ENCODE measurements at places on chromosomes 4 and X.

- no peak for DNase-seq
These were observed 230.4 kb downstream of the CRLF2 start for GRCh38 chrX:981791-982626.

GRCh38 chr4:2350982-2351381, 67.5 kb downstream of the ZFYVE28 start:
- DNase-seq = no peak

DNA sequence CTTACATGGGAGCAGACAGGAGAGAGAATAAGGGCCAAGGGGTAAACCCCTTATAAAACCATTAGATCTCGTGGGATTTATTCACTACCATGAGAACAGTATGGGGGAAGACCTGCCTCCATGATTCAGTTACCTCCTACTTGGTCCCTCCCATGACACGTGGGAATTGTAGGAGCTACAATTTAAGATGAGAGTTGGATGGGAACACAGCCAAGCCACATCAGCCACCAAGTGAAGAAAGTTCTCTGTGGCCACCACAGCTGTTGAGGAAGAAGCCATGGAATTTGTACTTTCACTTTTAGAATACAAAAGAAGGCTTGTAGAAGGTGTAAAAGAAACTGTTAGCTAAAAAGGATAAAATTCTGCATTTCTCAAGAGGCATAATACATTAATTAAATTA, 67.0 kb upstream of the CXorf51A start:
- no peak for DNase-seq

GRCh38 chr4:20839957-20840356, 139.7 kb downstream of the PACRGL start:
- DNase-seq = no peak

GRCh38 chr4:172141025-172141424, 327.8 kb downstream of the GALNTL6 start:
- DNase-seq = no peak

- DNase-seq = no peak
These were observed 25.7 kb downstream of the MAPK10 start for GRCh38 chr4:86334020-86334750.

GRCh38 chr4:62399242-62399641, 1199.1 kb downstream of the ADGRL3 start:
- DNase-seq = no peak

DNA sequence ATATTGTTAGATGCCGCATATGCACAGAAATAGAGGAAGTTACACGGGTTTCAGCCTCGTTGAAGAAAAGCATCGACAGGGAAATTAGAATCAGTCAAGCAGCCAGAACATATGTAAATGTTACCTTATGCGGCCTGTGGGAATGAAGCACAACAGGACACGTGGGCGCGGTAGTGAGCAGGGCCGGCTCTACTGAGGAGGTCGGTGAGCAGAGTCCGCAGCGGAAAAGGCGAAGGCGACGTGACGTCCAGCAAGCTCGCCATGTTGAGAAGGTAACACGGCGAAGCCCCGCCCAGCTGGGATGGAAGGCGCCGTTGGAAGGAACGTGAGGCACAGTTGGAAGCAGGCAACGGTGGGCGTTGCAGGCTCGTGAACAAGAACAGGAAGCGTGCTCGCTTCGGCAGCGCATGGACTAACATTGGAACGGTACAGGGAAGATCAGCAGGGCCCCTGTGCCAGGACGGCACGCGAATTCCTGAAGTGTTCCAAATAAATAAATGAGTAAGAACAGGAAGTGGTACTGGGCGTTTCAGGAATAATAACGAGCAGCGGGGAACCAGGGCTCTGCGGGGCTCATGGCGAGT, 54.6 kb downstream of the MTNR1A start:
- no peak for DNase-seq

DNA sequence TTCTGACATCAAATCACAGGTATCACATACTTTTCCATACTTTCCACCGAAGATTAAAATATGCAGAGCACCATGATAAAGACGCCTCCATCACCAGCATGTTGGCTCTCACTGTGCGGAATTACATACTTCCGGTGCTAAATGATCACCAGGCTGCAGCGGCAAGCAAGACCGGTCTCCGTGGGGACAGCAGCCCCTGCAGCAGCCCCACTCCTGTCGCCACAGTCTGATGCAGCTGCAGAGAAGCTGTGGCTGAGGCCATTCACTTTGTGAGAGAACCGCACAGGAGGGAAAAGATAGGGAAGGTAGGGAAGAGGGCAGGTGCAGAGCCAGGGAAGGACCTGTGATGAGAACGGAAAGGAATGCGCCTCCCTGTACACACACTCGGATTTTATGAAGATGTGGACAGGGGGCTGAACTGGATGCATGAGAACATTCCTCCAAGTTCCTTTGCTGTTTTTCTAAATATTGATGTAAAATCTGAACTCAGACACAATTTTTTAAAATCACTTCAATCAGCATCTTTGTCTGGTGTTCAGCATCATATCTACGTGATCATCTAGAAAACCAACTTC, 38.3 kb downstream of the AFAP1 start:
- no peak for DNase-seq

GRCh38 chr4:71648923-71649322, 135.0 kb downstream of the GC start:
- DNase-seq = no peak

DNA sequence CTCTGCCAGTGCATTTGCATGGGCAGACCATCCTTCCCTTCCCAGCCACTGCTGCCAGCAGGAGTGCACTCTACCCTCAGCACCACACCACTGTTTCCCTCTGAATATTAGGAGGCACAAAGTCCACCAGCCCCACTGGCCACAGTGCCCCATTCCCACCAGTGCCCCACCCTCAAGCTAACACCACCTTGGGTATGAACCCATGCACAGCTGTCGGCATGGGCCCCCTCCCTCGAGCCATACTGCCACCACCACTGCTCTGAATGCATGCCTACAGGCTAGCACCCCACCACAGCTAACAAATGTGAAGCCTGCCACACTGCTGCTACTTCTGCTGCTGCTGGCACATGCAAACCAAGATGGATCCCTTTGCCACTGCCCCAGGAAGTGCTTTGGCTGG, 810.4 kb downstream of the TRAM1L1 start:
- no peak for DNase-seq

DNA sequence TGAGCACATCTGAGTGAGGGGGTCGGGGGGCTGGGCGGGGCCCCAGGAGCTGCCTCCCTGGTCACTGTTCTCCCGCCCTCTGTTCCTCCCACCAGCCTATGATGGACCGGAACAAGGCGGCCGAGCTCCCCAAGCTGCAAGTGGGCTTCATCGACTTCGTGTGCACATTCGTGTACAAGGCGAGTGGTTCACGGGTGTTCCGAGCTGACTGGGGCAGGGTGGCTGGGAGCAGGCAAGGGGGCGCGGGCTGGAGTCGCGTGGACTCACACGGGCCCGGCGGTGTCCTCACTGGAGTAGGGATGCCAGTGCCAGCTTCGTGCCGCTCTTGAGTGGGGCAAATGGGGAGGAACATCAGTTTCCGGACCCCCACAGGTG, 7.7 kb downstream of the ATP5ME start:
- no peak for DNase-seq

DNA sequence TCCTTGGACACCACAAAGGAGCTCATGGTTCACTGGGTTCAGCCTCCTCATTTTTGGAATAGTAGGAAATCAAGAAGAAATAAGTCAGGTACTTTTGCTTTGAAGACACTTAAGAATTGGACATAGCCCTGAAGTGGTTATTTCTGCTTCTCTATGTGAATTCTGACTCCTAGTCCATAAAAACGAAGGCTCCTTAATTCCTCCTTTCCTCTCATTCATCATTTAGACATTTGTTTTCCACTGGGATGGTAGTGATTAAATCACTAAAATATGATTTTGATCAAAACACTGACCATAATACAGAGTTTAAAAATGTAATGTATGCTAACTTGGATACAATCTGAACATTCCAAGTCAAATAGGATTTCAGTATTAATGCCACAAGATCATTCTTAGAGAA, 34.7 kb upstream of the CYP2U1 start:
- no peak for DNase-seq

- no peak for DNase-seq
These were observed 332.1 kb downstream of the ASMT start for GRCh38 chrX:1946974-1947373.

GRCh38 chr4:138392751-138393308, 150.7 kb upstream of the SLC7A11 start:
- DNase-seq = no peak
